ENCODE measurements at places on chromosomes 11 and 22. TPM values are rescaled to one million over a fixed set of nuclear protein-coding genes. Genes with fewer than 3 reads are reported as not detected.

MYRF gene
- 0.70 TPM for total RNA-seq

KCNJ4 gene
- total RNA-seq: not detected

ARHGEF17 gene
- total RNA-seq: not detected

POU2AF2 gene
- not detected for total RNA-seq

RTCB gene
- total RNA-seq: 105 TPM

PATE4 gene
- not detected for total RNA-seq

KRTAP5-11 gene
- not detected for total RNA-seq

APOBEC3A gene
- total RNA-seq: not detected

RIC3 gene
- 9.4 TPM for total RNA-seq

LDLRAD3 gene
- 0.12 TPM for total RNA-seq

OR4X2 gene
- not detected for total RNA-seq

MFRP gene
- not detected for total RNA-seq

TANGO2 gene
- total RNA-seq: 16.5 TPM

FGF3 gene
- total RNA-seq: not detected

UBQLNL gene
- total RNA-seq: not detected

WT1 gene
- not detected for total RNA-seq

SOX6 gene
- total RNA-seq: 0.04 TPM

TNNT3 gene
- total RNA-seq: 0.54 TPM

TMEM191C gene
- 1.3 TPM for total RNA-seq

MIOX gene
- total RNA-seq: 0.29 TPM

PATZ1 gene
- total RNA-seq: 36.3 TPM

CERK gene
- total RNA-seq: 38.1 TPM

CASP4 gene
- 51.8 TPM for total RNA-seq

SLC22A12 gene
- total RNA-seq: not detected

THY1 gene
- 0.30 TPM for total RNA-seq

OSBPL5 gene
- total RNA-seq: 7.3 TPM

SRSF8 gene
- 46.6 TPM for total RNA-seq

PLCB3 gene
- 7.4 TPM for total RNA-seq

POLA2 gene
- 73.8 TPM for total RNA-seq

TSGA10IP gene
- not detected for total RNA-seq

DCHS1 gene
- total RNA-seq: 1.4 TPM

C1QTNF4 gene
- not detected for total RNA-seq

ELFN2 gene
- total RNA-seq: 0.20 TPM

MMP12 gene
- not detected for total RNA-seq

OR4A16 gene
- not detected for total RNA-seq

OR51B4 gene
- total RNA-seq: not detected

OR10D3 gene
- total RNA-seq: not detected

MGAT3 gene
- total RNA-seq: 1.2 TPM

KRTAP5-2 gene
- total RNA-seq: not detected

PATE2 gene
- not detected for total RNA-seq

GLB1L3 gene
- total RNA-seq: 10.9 TPM

IL18 gene
- total RNA-seq: not detected

OR5B21 gene
- total RNA-seq: not detected

APOL6 gene
- total RNA-seq: 55.8 TPM

Data from activated naive CD8-positive, alpha-beta T cell treated with anti-CD3 and anti-CD28 coated beads for 36 hours (primary cell).